ENCODE measurements at places on chromosomes 3 and 15. TPM values are rescaled to one million over a fixed set of nuclear protein-coding genes. Genes with fewer than 3 reads are reported as not detected.

The HOMER2 gene
- polyA plus RNA-seq: 14.9 TPM

The SUCNR1 gene
- not detected for polyA plus RNA-seq

The RBMS3 gene
- polyA plus RNA-seq: 6.6 TPM

The SLC12A1 gene
- not detected for polyA plus RNA-seq
